ENCODE measurements at places on chromosomes 2 and 18.

DNA sequence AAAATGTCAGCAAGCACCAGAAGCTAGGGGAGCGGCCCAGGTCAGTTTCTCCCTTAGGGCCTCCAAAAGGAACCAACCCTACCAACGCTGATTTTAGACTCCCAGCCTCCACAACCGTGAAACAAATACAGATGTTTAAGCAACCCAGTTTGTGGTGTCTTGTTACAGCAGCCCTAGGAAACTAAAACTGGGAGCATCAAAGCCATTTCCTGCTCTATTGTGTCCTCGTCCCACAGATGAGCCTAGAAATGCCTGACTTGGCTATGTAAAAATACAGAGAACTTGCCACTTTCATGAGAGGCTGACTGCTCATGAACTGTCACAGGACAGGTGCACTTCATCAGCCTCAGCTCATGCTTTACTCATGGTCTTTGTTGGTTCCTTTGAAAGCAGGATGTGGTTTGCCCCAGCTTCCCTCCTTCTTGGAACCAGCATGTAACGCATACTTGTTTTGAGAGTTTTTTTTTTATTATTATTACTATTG, 97.6 kb upstream of the SLC39A10 start:
- no peak for DNase-seq

DNA sequence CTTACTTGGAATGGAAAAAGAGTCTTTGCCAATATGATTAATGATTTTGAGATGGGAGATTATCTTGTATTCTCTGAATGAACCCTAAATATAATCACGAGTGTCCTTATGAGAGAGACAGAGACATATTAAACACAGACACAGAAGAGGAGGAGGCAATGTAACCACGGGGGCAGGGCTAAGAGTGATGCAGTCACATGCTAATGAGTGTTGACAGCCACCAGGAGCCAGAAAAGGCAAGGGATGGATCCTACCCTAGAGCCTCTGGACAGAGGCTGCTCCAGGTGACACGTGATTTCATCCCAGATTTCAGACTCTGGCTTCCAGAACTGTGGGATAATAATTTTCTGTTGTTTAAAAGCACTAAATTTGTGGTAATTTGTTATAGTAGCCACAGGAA, 679.6 kb downstream of the MBD2 start:
- DNase-seq = no peak

DNA sequence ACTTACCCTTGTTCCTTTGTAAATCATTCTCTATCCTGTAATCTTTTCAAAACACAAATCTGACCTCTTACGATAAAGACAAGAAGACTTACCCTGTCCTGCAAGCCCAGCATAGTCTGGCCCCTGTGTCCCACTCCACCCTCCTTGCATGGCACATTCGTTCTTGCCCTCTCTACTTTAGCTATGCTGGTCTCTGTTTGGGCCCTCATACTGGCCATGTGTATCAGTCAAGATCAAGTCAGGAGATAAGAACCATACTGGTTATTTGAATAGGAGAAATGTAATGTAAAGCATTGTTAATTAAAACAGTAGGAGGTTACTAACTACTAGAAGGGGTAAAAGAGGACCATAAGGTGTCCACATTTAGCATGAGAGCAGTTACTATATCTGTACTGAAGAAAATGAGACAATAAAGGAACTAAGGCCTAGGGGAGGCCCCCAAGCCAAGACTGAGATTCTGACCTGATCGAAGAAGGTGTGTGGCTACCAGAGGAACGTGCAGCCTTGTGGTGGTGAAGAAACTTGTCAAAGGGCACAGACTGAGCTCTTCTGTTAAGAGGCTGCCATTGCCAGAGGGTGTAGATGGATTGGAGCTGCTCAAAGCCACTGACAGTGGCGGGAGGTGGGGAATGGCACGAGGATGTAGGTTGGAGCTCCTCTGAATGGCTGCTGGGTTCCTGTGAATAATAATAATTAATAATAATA, 80.8 kb downstream of the KCTD18 start:
- no peak for DNase-seq

- DNase-seq = no peak
Measured at GRCh38 chr2:15732341-15733077, 140.8 kb downstream of the DDX1 start.

DNA sequence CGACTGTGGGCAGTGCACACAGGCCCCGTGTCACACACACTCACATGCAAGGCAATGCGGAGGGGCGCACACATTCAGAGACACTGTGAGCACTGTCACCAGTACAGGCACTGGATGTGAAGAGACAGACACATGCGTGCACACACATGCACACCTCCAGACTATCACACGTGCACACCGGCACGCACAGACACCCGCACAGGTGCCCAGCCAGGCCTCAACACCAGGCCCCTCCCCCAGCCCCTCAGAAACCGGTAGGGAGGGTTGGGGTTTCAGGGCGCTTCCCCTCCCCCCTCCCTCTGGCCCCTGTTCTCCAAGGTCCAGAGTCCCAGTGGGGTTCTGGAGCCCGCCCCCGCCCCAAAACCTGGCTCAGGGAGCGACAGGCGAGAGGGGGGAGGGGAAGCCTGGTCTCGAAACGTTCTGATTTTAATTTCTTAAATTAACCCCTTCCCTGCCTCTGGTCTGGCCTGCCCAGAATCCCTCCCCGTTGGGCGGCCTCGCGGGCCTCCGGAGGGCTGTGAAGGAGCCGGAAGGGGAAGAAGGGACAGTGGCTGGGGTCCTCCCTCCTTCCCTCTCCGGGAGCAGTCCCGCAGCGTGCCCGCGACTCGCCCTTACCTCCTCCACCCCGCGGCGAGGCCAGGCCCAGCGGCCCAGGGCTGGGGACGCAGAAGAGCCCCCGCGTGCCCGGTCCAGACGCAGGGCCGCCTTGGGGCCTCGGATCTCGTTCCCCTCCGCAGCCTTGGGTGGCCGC, 558 bp downstream of the FBXO41 start:
- DNase-seq = peak; percentile 65

Data from brain (organoid and tissue), 16 donors.